Glutamatergic neuron (in vitro differentiated cells): ENCODE measurements at places on chromosomes 1 and 21. TPM values are rescaled to one million over a fixed set of nuclear protein-coding genes. Genes with fewer than 3 reads are reported as not detected.

MPL gene
- total RNA-seq, result not detected

DNA sequence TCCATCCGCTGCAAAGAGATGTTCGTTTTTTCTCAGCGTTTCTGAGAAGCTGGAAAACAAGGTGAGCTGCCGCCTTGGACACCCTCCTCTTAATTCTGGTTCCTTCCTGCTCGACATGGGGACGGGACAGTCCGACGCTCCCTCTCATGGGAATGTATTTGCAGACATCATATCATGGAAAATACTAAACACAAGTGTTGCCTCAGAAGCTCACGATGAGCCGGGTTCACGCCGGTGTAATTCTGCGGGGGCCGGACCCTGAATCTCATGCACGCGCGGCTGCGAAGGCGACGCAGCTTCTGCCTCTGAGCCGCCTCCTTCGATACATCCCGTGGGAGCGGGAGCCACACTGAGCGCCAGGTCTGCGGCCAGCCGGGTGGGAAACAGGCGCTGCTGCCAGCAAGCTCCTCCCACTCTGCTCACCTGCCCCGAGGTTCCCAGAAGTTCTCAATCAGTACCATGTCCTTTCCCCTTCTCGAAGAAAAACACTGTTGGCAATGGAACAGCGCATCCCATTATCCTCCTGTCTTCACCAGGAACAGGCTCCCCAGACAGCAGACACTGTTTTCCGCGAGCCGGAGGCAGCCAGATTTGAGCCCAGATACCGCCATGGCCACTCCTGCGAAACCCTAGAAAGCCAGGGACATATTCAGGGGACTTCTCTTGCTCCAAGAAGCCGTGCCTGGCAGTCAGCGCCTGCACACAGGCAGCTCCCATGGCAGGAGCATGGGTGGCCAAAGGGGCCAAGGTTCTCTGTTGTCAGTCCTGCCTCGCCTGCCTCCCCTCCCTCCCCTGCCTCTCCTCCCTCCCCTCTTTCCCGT is 98.0 kb downstream of the WDR4 start:
- peak overlapping the region; percentile 83 for H3K4me3 ChIP-seq
- peaks cover 15% of the 10 kb centered on the region for H3K27me3 ChIP-seq
- DNase-seq, result peak; percentile 68
- peaks cover 40% of the 10 kb centered on the region for H3K4me1 ChIP-seq
- H3K36me3 ChIP-seq, result peaks cover 4% of the 10 kb centered on the region

GRCh38 chr1:48523558-48523957 is 51.6 kb upstream of the SPATA6 start:
- H3K4me1 ChIP-seq, result peaks cover 39% of the 10 kb centered on the region
- H3K36me3 ChIP-seq, result peaks cover 6% of the 10 kb centered on the region
- no peak overlapping the region for H3K27ac ChIP-seq
- no peak for DNase-seq

DNA sequence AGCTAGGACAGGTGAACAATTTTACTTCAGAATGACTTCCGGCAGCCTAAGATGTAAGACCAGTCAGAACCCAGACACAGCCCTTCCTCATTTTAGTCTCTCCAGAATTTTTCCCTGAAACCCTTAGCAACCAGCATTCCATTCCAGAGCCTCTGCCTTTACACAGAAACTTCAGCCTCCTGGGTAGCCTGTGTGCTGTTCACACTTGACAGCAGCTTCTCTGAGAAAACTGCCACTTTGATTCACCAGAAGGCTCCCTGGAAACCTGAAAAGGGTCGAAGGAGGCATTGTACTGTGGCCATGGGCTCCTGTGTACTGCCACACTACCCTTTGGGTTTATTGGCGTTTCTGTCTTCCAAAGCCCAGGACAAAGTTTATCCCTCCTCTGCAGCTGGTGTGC is 17.4 kb downstream of the HYI start:
- H3K4me3 ChIP-seq, result no peak overlapping the region
- DNase-seq, result no peak
- peaks cover 5% of the 10 kb centered on the region for H3K27me3 ChIP-seq
- H3K4me1 ChIP-seq, result no peaks in the 10 kb centered on the region
- H3K27ac ChIP-seq, result no peak overlapping the region

ZNF670 gene
- 10.7 TPM for total RNA-seq

ZNF648 gene
- not detected for total RNA-seq

SH2D2A gene
- 0.86 TPM for total RNA-seq

DNA sequence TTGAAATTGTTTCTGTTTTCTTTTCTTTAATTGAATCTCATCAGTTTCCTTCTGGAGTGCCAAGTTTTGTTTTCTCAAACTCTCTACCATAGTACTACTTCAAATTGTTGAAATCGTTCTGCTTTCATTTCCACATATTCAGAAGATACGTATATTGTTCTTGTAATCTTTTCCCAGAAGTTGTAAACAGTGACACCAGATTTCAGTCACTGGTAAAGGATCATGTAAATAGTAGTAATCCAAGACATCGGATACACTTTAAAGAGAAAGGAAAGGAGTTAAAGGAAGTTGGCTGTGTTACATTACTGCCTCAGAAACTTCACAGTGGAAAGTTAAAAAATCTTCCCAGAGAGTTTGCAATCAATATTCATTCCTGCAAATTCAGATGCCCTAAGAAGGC is 67.5 kb downstream of the RGL1 start:
- no peak for DNase-seq
- H3K4me3 ChIP-seq, result no peak overlapping the region
- H3K27me3 ChIP-seq, result no peaks in the 10 kb centered on the region
- H3K36me3 ChIP-seq, result no peaks in the 10 kb centered on the region
- no peak overlapping the region for H3K27ac ChIP-seq

DNA sequence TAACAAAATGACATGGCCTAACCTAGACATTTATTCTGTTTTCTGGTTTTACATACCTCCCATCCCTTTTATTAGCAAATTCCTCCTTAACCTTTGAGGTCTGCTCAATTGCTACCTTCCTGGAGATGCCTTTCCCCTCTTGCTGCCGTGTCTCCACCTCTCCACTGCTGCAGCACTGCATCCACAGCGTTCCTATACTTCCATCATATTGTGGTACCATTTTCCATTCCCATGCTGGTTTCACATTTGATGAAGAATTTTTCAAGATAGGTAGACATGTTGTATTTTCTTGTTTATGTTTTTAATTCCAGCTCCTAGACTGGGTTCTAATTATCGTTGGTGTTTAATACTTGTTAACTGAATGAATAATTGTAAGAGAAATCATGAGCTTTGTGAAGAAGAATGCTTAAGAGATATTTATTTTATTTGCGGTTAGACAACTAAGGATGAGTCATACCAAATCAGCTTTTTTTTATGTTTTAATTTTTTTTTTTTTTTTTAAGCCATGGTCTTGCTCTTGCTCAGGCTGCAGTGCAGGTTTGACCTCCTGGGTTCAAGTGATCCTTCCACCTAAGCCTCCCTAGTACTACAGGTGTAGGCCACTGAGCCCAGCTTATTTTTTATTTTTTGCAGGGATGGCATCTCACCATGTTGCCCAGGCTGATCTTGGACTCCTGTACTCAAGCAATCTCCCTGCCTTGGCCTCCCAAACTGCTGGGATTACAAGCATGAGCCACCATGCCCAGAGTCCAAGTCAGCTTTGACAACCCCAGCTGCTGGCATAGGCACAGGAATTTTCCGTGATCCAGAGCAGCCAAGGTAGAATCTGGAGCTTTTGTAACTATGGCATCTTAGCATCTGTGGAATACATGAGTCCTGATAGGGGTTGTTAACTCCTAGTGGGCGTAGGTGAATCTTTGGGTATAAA is 44.0 kb downstream of the ATP6V1G3 start:
- H3K27ac ChIP-seq, result no peak overlapping the region
- H3K4me1 ChIP-seq, result no peaks in the 10 kb centered on the region
- DNase-seq, result no peak
- H3K27me3 ChIP-seq, result no peaks in the 10 kb centered on the region
- no peak overlapping the region for H3K4me3 ChIP-seq

DNA sequence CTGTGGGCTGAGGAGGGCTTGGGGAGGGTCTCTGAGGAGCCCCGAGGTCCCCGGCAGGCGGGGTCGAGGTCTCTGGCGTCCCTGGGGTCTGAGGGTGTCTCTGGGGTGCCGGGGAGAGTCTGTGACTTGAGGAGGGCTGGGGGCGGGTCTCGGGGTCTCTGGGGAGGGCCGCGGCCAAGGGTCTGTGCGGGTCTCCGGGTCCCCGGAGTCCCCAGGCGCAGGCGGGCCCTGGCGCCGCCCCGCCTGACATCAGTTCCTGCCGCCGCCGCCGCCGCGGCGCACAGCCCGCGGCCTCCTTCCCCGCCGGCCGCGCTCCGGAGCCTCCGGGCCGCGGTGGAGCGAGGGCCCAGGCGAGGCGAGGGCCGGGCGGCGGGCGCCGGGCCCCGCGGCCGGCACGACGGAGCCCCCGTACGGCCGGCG is at the start of gene PLEKHM2:
PLEKHM2 (plus strand) TSS at position 279 of the 420 bp plus-strand sequence. CDS start 239 bp downstream, outside the sequence.
- DNase-seq, result peak; percentile 61
- peak within 1 kb of the TSS; percentile 92 for H3K4me3 ChIP-seq
- no peaks in the 10 kb centered on the region for H3K36me3 ChIP-seq
- H3K4me1 ChIP-seq, result peaks cover 11% of the 10 kb centered on the region
- H3K27ac ChIP-seq, result peak within 1 kb of the TSS; percentile 91
- H3K27me3 ChIP-seq, result peaks cover 9% of the 10 kb centered on the region

DCST1 gene
- not detected for total RNA-seq

- H3K27ac ChIP-seq, result no peak overlapping the region
- H3K27me3 ChIP-seq, result peaks cover 4% of the 10 kb centered on the region
- peaks cover 7% of the 10 kb centered on the region for H3K36me3 ChIP-seq
- peaks cover 1% of the 10 kb centered on the region for H3K4me1 ChIP-seq
- no peak for DNase-seq
Measured at GRCh38 chr21:32004291-32004690, 131.5 kb downstream of the HUNK start.

GRCh38 chr1:173193639-173194038 is 13.5 kb downstream of the TNFSF4 start:
- DNase-seq, result no peak
- no peak overlapping the region for H3K4me3 ChIP-seq
- no peak overlapping the region for H3K27ac ChIP-seq
- no peaks in the 10 kb centered on the region for H3K36me3 ChIP-seq

DNA sequence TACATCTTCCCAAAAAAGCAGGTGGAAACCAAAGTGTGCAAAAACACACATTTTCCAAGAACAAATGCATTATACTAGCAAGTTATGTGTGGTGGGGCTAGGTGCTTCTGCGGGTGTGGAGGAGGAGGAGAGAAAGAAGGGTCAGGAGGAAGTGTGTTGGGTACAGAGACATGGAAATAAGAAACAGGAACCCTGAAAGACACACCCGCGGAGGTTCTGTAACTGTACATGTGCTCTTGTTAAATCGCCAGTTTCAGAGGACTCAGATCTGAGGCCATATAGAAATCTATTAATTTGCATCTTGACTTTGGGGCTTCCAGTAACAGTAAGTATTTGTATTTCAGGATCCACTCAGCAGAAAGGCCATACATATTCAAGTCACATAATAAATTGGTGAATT is 30.9 kb downstream of the ERG start:
- no peak for DNase-seq
- no peak overlapping the region for H3K27ac ChIP-seq
- H3K36me3 ChIP-seq, result no peaks in the 10 kb centered on the region
- H3K4me3 ChIP-seq, result no peak overlapping the region
- no peaks in the 10 kb centered on the region for H3K27me3 ChIP-seq
- H3K4me1 ChIP-seq, result no peaks in the 10 kb centered on the region

XCL2 gene
- total RNA-seq, result not detected

GRCh38 chr1:83606416-83606955 is 392.4 kb downstream of the TTLL7 start:
- H3K4me1 ChIP-seq, result no peaks in the 10 kb centered on the region
- no peak overlapping the region for H3K27ac ChIP-seq
- H3K4me3 ChIP-seq, result no peak overlapping the region
- H3K27me3 ChIP-seq, result peaks cover 2% of the 10 kb centered on the region
- DNase-seq, result no peak

GRCh38 chr1:152495066-152495675 is 15.4 kb upstream of the LCE5A start:
- no peaks in the 10 kb centered on the region for H3K4me1 ChIP-seq
- DNase-seq, result peak; percentile 60
- no peaks in the 10 kb centered on the region for H3K27me3 ChIP-seq
- H3K27ac ChIP-seq, result no peak overlapping the region
- H3K4me3 ChIP-seq, result no peak overlapping the region

ERG gene
- not detected for total RNA-seq

ERVH48-1 gene
- total RNA-seq, result 0.59 TPM

CYP4Z1 gene
- total RNA-seq, result not detected

GRCh38 chr21:34724131-34724856 is 55.5 kb downstream of the CLIC6 start:
- H3K27me3 ChIP-seq, result peaks cover 2% of the 10 kb centered on the region
- H3K4me3 ChIP-seq, result no peak overlapping the region
- DNase-seq, result no peak
- H3K4me1 ChIP-seq, result no peaks in the 10 kb centered on the region
- no peak overlapping the region for H3K27ac ChIP-seq
